ENCODE measurements at places on chromosomes 3 and 15.

GRCh38 chr3:69983546-69984265 lies 15.8 kb upstream of the SAMMSON start:
- DNase-seq: no peak

DNA sequence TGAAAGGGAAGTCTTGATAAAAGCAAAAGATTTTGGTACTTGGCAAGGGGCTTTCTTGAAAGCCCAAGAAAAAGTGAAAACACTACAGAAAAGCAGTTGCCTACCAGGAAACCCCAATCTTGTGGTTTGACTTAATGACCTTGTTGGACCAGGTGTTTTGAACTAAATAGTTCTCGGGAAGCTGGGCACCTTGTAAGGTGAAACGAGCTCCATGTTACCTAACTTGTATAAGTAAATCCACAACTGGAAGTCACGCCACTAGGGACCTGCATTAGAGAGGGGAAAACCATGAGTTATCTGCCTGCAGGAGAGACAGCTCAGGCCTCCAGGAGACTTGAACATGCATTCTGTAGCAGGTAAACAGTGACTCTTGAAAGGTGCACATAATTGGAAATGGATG lies 88.2 kb downstream of the GMPS start:
- DNase-seq: no peak

GRCh38 chr15:43067717-43068461 lies 37.9 kb downstream of the UBR1 start:
- DNase-seq: no peak

GRCh38 chr3:94440767-94441493 lies 378.1 kb downstream of the NSUN3 start:
- no peak for DNase-seq

DNA sequence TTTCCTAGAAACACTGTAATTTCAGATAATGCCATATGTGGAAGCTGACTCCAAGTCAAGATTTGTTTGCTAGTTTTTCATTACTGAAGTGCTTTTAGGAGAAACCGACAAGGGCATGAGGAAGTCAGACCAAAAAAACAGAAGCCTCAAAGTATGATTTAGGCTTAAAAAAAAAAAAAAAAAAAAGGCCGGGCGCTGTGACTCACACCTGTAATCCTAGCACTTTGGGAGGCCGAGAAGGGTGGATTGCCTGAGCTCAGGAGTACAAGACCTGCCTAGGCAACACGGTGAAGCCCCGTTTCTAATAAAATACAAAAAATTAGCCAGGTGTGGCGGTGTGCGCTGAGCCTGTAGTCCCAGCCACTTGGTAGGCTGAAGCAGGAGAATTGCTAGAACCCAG lies 11.6 kb downstream of the RPL15 start:
- DNase-seq: no peak

- DNase-seq: no peak
Observed at GRCh38 chr3:177429079-177429478, 231.8 kb upstream of the TBL1XR1 start.

- DNase-seq: no peak
Observed at GRCh38 chr3:65963787-65964677, 74.7 kb downstream of the MAGI1 start.

GRCh38 chr3:105278688-105279087 lies 88.0 kb upstream of the ALCAM start:
- DNase-seq: no peak

DNA sequence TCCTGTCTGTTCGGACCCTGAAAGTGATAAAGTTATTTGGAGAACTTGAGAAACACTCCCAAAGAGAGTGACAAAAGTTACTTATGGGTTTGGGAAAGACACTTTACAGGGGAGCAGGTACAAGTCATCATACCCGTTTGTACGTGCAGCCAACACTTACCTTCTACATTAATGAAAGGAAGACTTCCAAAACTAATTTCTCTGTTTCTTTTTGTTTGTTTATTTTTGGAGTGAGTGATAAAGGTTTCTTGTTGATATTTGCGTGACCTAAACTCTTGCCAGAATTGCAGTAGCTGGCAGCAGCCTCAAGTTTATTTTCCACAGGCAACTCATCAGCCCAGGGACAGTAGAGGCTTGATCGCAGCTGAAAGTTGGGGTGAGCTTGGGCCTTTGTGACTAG lies 8.4 kb downstream of the ABHD2 start:
- no peak for DNase-seq

DNA sequence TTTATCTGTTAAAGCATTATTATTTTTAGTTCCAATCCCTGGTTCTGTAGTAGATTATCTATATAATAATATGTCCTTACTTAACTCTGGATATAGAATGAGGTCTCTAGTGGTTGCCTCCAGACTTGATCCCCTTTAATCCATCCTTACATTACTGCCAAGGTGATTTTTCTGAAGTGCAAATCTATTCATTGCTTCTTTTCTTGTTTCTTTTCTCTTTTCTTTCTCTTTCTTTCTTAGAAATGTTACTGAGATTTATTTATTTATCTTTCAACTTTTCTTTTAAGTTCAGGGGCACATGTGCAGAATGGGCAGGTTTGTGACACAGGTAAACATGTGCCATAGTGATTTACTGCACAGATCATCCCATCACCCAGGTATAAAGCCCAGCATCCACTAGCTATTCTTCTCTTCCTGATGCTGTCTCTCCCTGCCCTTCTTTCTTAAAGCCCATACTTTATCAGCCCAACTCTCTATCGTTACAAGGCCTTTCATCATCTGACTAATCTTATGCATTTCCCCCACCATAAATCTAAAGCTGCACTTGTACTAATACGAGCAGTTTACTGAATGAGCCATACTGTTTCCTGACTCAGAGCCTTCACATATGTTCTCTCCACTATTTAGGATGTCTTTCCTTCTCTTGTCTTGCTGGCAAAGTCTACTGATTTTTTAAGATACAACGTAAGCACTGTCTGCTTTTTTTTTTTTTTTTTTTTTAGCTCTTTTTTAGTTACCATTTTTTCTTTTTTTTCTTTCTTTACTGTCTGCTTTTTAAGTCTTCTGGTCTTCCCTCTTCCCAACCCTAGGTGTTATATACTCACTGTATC lies 4.6 kb downstream of the GLCE start:
- no peak for DNase-seq

GRCh38 chr3:27684302-27684701 lies 37.8 kb downstream of the EOMES start:
- DNase-seq: no peak

DNA sequence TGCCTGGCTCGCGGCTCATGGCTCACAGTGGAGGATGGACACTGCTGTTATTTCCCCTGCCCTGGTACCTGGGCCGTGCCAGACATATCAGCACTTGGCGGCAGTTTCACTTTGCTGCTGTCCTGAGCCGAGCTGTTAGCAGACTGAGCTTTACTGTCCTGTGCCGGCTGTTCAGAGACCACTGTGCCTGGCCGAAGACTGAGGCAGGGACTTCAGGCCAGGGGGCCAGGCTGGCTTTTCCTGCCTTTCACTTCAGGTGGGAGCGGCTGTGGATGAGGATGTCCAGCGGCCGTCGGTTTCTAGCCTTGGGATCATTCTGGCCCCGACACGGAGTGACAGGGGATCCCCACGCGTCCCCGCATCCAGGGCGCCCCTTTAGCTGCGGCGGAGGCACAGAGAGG lies 1.1 kb downstream of the ATP10A start:
- no peak for DNase-seq
